ENCODE measurements at places on chromosomes 16 and 17.

DNA sequence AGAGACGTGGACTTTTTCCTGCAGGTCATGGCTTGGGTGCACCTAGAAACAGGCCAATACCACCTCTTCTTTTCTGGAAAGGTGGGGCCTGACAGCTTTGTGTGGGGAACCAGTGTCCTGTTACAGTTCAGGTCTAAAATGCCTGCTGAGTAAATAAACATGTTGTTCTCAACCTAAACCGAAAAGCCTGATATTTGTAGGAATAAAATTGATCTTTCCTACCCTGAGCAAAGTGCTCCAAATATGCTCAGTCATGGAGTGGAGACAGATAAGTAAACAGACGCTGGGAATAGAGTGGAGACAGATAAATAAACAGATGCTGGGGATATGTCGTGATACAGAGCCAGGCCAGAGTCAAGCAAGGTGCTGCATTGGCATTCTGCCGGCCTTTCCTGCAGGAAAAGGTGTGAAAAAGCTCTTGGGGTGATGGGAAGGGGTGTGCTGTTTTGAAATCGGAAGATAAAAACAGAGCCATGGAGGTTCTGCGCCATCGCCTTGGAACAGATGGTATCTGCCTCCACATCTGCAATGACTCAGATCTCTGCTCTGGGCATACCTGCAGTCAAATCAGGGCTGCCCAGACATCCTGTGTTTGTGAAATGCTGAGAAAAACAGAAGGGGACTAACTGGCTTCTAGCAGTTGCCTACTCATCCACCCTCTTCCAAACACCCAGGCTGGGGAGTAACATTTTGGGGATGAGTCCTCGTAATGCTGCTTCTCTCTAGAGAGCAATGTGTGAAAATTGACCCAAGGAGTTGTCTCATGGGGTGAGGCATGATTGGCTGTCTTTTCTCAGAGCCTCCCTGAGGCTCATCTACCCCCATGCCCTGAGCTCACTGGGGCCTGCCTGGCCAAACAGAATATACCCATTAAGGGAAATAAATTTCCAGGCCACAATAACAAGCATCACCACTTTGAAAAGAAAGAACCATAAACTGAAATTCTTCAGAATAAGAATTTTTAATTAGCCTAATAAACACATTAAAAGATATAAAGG, 16.8 kb upstream of the TRPV2 start:
- H3K4me1 ChIP-seq = peaks cover 11% of the 10 kb centered on the region
- H3K27me3 ChIP-seq = no peaks in the 10 kb centered on the region
- DNase-seq = no peak
- H3K4me3 ChIP-seq = no peak overlapping the region
- H3K27ac ChIP-seq = no peak overlapping the region

DNA sequence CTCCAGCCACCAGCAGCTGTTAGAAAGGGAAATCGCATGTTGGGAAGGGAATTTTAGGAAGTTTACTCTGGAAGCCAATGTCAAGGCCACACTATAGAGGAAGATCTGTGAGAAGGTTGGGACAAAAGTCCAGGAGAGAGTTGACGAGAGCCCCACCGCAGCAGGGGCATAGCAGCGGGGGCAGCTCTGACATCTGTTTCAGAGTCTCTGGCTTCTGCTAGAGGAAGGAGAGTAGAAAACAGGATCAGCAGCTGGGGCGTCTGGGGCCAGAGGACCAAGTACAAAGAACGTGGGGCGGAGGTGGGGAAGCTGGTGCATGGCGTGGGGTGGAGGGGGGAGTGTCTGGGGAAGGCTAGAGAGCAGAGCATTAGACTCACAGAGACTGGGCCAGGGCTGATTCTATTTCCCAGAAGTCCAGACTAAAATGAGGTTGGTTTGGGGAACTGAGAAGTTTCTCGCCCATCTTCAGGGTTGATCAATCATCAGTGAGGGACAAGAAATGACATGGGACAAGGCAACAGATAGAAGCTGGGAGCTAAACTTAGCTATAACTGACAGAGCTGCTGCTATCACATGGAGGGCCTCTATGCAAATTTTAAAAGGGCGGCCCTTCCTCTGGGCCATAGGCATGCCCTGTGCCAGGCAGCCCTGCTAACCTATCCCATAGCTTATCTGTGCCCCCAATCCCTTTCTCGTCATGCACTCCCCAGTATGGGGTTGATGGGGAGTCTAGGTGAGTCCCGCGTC, 1.2 kb downstream of the RABEP2 start:
- DNase-seq = no peak
- H3K4me3 ChIP-seq = no peak overlapping the region
- peaks cover 5% of the 10 kb centered on the region for H3K36me3 ChIP-seq
- no peaks in the 10 kb centered on the region for H3K27me3 ChIP-seq
- peaks cover 6% of the 10 kb centered on the region for H3K4me1 ChIP-seq

GRCh38 chr16:22380529-22380928, 6.1 kb upstream of the CDR2 start:
- H3K4me3 ChIP-seq = no peak overlapping the region
- no peak overlapping the region for H3K27ac ChIP-seq
- no peak for DNase-seq
- H3K4me1 ChIP-seq = no peaks in the 10 kb centered on the region
- H3K27me3 ChIP-seq = no peaks in the 10 kb centered on the region
- H3K36me3 ChIP-seq = no peaks in the 10 kb centered on the region

DNA sequence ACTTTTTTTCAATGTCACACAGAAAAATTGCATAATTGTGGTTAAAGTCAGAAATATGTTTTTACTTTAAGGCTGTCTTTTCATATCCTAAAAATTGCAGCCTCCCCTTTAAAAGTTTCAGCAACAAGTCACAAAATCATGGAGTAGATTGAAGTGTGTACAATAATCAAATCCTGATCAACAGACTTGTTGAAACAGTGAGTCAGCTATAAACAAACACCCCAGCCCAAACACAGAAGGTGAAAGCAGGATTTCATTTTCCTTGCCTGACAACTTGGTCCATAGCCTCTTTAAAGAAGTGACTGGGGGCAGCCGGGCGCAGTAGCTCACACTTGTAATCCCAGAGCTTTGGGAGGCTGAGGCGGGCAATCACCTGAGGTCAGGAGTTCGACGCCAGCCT, 59.9 kb downstream of the WNT3 start:
- H3K27me3 ChIP-seq = no peaks in the 10 kb centered on the region
- no peak overlapping the region for H3K4me3 ChIP-seq
- no peaks in the 10 kb centered on the region for H3K4me1 ChIP-seq
- no peak overlapping the region for H3K27ac ChIP-seq
- H3K36me3 ChIP-seq = no peaks in the 10 kb centered on the region
- no peak for DNase-seq

- H3K4me1 ChIP-seq = peaks cover 3% of the 10 kb centered on the region
- no peak for DNase-seq
- no peaks in the 10 kb centered on the region for H3K36me3 ChIP-seq
- no peaks in the 10 kb centered on the region for H3K27me3 ChIP-seq
These were observed 6.2 kb downstream of the EPN3 start for GRCh38 chr17:50538549-50539410.

DNA sequence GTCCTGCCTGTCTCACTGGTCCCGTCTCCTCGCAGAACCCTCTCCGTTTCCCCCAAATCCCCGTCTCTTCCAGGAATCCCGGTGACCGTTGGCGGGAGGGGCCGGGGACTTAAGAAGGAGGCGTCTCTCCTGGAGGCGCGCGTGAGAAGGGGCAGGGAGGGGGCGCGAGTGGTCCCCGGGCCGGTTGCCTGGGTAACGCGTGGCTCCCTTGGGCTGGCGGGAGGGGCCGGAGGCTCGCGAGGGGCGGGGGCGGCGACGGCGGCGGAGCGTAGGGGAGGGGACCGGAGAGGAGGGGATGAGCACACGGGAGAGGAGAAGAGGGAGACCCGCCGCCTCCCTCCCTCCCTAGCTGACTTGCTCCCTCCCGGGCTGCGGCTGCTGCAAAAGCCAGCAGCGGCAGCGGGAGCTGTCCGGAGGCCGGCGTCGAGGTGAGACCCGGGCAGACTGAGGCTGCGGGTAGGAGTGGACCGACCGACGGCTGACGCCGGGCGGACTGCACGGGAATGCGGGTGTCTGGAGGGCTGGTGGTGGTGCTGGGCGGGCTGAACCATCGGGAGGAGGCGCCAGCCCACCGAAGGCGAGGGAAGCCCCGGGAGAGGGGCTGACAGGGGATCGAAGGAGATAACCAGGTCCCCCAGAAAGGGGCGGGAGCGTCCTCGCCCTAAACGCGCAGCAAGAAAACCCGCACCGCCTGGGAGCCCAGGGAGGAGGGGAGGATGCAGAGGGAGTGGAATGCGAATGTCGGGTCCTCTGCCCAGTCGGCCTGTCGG, at the start of gene PRRT2:
TSS of gene PRRT2 (plus strand) at position 298 of the 770 bp plus-strand sequence. CDS start 862 bp downstream, outside the sequence.
- peak within 1 kb of the TSS; percentile 70 for H3K4me3 ChIP-seq
- H3K27ac ChIP-seq = peak within 1 kb of the TSS; percentile 88
- peak; percentile 89 for DNase-seq
- H3K4me1 ChIP-seq = peaks cover 18% of the 10 kb centered on the region
- no peaks in the 10 kb centered on the region for H3K27me3 ChIP-seq

DNA sequence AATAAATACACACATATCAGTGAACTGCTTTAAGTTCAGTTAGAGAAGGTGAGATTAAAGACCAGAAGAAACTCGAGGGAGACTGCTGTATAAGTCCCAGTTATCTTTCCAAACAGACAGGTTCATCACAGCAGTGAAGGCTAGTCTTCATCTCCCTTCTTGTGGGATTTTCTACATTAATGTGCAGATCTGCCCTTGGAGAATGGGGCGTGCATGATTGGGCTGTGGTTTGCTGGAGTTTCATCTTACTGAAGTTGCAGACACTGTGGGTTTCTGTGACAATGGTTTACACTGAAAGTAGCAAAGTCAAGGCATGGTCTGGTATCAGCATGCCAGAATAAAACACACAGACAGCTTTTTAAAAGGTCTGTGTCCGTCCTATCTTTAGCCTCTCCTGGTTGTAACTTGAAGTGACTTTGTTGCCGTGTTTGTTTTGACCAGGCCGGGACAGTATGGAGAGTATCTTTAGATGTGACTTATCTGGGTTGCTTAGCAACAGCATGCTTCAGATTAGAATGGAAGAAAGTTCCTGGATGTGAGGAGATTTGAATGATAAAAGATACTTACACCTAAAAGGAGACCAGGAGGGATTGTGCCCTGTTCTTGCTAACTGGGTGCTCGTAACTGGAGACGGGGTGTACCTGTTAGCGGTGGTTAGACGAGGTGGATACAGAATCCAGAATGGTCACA, 16.1 kb downstream of the NAA60 start:
- no peaks in the 10 kb centered on the region for H3K27me3 ChIP-seq
- H3K36me3 ChIP-seq = no peaks in the 10 kb centered on the region
- peaks cover 8% of the 10 kb centered on the region for H3K4me1 ChIP-seq
- peak; percentile 11 for DNase-seq

DNA sequence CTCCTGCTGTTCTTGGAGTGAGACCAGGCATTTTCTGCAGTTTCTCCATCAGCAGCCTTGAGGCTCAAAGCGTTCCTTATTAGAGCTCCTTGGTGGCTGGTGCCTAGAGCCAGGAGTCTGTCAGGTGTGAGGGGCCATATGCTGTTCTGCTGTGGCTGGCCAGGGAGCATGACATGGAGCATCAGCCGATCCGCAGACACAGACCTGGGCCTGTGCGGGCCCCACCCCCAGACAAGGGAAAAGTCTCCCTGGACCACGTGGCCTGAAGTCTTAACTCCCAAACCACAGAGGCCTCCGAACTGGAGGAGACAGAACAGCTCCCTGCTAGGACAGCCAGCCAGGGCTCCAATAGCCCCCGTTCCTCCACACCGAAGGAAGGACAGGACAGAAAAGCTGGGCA, 162.7 kb upstream of the CIBAR2 start:
- no peaks in the 10 kb centered on the region for H3K4me1 ChIP-seq
- no peak overlapping the region for H3K27ac ChIP-seq
- no peaks in the 10 kb centered on the region for H3K36me3 ChIP-seq
- no peaks in the 10 kb centered on the region for H3K27me3 ChIP-seq
- H3K4me3 ChIP-seq = no peak overlapping the region

DNA sequence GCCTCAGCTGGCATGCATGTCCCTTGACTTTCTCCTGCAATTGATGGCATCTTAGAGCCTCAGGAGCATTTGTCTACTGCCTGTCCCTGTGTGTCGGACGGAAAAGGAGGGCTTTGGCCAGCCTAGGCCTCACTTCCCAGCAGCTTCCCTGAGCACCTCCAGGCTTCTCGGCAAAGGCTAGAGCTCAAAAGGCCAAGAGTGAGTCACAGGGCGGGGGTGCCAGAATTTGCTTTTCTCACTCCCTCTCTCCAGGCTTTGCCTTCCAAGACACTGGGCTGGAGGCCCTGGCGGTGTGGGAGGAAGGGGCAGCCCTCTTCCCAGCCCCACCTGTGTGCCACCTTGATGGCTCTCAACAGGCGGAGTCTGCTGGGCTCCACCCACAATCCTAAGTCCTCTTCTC, 107.3 kb upstream of the MAF start:
- peak; percentile 25 for DNase-seq
- no peaks in the 10 kb centered on the region for H3K27me3 ChIP-seq
- no peaks in the 10 kb centered on the region for H3K36me3 ChIP-seq
- peak overlapping the region; percentile 75 for H3K27ac ChIP-seq

GRCh38 chr17:78208486-78208885, 5.6 kb upstream of the BIRC5 start:
- no peaks in the 10 kb centered on the region for H3K36me3 ChIP-seq
- DNase-seq = no peak
- H3K27me3 ChIP-seq = no peaks in the 10 kb centered on the region
- H3K4me3 ChIP-seq = no peak overlapping the region

DNA sequence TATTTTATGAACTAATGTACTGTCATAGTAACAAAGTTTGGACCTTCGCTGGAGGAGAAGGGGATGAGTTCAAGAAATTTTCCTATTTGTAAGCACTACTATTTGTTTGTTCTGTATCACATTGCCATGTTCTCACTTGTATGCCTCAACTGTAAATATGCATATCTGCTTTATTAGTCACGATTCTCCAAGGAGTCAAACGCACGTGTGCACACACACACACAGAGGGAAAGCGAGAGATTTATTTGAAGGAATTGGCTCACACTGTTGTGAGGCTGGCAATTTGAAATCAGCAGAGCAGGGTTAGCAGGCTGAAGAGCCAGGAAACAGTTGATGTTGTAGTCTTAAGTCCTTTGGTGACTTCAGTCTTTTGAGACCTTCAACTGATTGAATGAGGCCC, 24.9 kb upstream of the MYH2 start:
- no peaks in the 10 kb centered on the region for H3K4me1 ChIP-seq
- H3K27me3 ChIP-seq = no peaks in the 10 kb centered on the region
- H3K4me3 ChIP-seq = no peak overlapping the region
- no peak for DNase-seq

DNA sequence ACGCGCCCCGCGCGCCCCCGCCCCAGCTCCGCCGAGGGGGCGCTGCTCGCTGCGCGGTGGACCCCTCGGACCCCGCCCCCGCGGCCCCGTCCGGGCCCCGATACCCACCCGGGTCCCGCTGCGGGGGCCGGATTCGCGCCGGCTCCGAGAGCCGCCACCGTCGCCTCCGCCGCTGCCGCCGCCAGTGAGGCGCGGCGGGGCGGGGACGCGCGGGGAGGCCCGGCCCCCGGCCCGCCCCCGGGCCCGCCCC, at the start of gene TBC1D16:
TSS of gene TBC1D16 (minus strand) at position 186 of the 250 bp plus-strand sequence. CDS start 22,325 bp downstream, outside the sequence.
- H3K27ac ChIP-seq = peak within 1 kb of the TSS; percentile 91
- no peaks in the 10 kb centered on the region for H3K27me3 ChIP-seq
- DNase-seq = no peak
- peak within 1 kb of the TSS; percentile 91 for H3K4me3 ChIP-seq

Data from ascending aorta (tissue), 2 donors.